ENCODE measurements at places on chromosomes 5 and 9. TPM values are rescaled to one million over a fixed set of nuclear protein-coding genes. Genes with fewer than 3 reads are reported as not detected.

STKLD1 gene
- polyA plus RNA-seq: 4.3 TPM

NR5A1 gene
- 0.11 TPM for polyA plus RNA-seq

DNA sequence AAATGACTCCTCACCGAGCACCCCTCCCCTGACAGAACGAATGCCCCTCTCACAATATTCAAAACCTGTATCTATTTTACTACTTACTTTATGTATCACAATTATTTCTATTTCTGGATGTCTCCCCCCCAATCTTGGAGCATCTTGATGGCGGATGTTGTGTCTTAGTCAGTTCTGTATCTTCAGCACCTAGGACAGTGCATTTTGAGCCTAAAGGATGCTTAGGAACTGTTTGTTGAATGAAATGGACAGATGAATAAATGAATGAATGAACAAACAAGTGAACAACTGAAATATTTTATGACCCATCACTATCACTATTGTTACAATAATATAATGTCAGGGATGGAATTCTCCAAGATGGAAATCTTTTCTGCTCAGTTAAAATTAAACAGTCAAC lies 295.7 kb downstream of the DNAH5 start:
- DNase-seq: no peak

GRCh38 chr5:65927503-65928321 lies 1.3 kb downstream of the ERBIN start:
- no peak for DNase-seq

- DNase-seq: no peak
Measured at GRCh38 chr5:143442385-143442784, 38.9 kb upstream of the NR3C1 start.

- DNase-seq: no peak
Measured at GRCh38 chr9:131950487-131950886, 129.2 kb downstream of the MED27 start.

DNA sequence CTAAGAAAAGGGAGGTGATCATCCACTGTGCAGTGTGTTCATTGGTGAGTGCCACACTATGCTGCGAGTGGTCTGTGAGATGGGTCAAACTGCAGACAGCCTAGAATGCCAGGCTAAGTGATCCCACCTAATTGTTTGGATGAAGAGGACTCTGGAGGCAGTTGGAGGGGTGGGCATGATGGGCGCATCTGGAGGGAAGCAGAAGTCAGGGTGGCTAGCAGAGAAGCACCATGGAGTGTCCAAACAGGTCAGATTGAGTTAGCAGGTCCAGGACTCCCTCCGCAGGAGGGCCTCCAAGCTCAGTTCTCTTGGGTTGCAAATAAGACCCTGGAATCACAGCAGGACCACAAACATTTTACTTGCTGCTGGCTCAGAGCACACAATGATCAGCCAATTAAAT lies 19.9 kb upstream of the ANGPTL2 start:
- DNase-seq: no peak

- no peak for DNase-seq
Measured at GRCh38 chr9:38036359-38037084, 32.5 kb downstream of the SHB start.

DNA sequence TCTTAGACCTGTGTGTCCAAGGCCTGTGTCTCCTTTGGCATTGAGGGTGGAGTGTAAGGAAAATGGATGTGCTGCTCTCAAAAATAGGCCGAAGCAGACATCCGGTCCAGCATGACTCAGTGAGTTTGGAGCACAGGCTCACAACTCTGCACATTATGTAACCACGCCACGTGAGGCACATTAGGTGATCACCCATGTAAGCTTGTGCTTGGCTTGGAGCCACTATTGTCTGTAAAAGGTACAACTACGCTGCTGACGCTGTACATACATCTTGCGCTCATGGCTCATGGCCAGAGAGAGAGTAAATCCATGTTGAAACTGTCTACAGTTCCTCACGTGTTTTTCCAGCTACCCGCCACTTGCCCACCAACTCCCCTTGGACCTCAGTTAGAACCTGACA lies 177.5 kb downstream of the PDE4D start:
- no peak for DNase-seq

DNA sequence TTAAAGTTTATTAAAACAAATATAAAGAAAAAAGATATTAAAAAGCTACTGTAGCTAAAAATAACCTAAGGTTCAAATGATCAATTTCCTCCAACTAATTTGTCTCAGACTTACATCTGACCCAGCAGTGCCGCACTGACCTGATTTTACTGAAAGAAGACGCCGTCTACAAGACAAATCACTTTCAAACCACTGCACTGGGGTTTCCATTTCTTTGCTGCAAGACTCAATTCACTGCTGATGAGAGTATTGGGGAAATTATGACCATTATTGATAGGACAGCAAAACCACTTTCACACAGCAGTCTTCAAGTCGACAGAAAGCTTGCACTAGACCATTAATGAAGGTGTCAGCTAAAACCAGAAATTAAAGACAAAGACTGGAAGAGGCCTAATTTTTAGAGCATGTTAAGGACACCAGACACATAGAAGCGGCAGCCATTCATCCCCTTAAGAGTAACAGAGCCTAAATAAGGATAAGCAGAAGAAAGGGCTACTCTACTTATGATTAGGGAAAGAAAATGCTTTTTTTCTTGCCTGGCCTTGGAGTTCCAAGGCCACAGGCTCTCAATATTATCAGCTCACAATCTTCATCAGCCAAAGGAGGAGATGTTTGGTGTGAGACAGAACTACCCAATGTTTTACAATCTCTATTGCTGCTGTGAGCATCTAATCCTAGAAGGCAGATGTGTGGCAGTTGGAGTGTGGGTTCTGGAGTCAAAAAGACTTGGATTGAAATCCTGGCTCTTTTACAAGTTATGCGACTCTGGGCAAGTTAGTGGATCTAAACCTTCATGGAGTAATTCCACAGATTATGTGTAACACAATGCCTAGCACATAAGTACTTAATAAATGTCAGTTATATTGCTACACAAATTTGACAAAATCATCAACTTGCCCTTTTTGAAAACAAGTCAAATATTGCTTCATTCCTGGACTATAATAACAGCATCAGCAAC lies 190.7 kb downstream of the MAPKAP1 start:
- DNase-seq: no peak

Measured in renal cortex interstitium (tissue), 15 donors.